ENCODE measurements at places on chromosomes 4 and X. TPM values are rescaled to one million over a fixed set of nuclear protein-coding genes. Genes with fewer than 3 reads are reported as not detected.

The GAGE2A gene
- not detected for polyA plus RNA-seq

DNA sequence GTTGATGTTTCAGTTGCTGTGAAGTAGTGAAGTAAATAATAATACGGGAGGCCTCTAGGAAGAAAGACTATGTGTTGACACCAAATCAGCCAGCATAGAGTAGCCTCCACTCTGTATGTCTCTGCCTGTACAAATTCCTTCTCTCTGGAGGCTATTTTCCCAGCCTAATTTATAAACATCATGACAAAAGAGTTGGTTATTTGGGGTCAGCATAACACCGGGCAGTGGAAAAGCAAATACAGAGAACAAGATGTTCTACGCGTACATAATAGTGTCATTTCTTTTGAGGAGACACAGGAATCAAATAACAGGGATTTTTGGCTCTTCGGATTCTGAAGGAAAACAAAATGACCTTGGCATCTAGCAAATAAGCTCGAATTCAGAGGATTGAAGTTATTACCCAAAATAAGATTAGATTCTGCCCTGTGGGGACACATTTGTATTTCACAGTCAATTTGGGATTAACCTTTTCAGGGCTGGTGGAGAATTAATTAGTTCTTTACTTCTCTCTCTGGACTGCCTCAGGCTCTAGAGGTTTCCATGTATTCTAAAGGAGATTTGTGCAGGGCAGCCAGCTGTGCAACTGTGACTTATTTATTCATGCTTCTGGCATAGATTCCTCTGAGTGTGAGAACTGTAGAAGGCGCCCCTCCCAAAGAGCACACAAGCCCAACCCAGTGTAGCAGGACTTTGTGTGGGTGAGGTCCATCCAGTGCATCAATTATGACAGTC lies 14.1 kb upstream of the SYTL4 start:
- DNase-seq: no peak

The L1CAM gene
- 0.44 TPM for polyA plus RNA-seq

The RNF212 gene
- 11.0 TPM for polyA plus RNA-seq

GRCh38 chr4:185358514-185358913 lies 37.2 kb downstream of the LRP2BP start:
- DNase-seq: no peak

- no peak for DNase-seq
These were observed 138.0 kb downstream of the NSUN7 start for GRCh38 chr4:40887764-40888131.

The SSX4 gene
- polyA plus RNA-seq: not detected

GRCh38 chr4:178037459-178038214 lies 595.4 kb upstream of the AGA start:
- no peak for DNase-seq

DNA sequence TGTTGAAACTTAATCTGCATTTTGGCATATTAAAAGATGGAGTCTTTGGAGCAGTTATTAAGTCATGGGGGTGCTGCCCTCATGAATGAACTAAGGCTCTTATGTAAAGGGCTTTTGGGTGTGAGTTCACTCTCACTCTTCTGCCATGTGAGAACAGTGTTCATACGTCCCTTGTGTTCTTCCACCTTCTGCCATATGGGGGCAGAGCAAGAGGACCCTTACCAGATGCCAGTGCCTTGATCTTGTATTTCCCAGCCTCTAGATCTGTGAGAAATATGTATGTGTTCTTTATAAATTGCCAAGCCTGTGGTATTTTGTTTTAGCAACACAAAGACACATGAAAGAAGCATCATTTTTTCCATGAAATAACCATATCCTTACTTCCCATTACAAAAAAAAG lies 213.9 kb downstream of the SPOCK3 start:
- DNase-seq: no peak

The NPY1R gene
- 0.26 TPM for polyA plus RNA-seq

DNA sequence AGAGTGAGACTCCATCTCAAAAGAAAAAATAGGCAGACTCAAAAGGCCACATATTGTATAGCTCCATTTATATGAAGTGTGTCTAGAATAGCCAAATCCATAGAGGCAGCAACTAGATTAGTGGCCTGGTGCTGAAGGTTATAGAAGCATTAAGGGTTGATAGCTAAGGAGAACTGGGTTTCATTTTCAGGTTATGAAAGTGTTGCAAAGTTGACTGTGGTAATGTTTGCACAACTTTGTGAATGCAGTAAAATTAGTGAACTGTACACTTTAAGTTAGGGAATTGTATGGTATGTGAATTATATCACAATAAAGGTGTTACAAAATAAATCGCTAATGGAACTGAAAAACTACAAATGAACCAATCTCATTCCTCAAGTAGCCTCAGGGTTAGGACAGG lies 28.3 kb downstream of the TXLNG start:
- no peak for DNase-seq

The RAB9B gene
- 3.6 TPM for polyA plus RNA-seq

The TRIM75 gene
- polyA plus RNA-seq: 0.10 TPM

GRCh38 chrX:68944211-68944610 lies 115.4 kb downstream of the EFNB1 start:
- DNase-seq: no peak

- DNase-seq: no peak
These were observed 236.3 kb downstream of the PCDH10 start for GRCh38 chr4:133385161-133385954.

The CCDC158 gene
- polyA plus RNA-seq: 0.90 TPM

- no peak for DNase-seq
These were observed 48.9 kb downstream of the PDLIM5 start for GRCh38 chr4:94500685-94501084.

DNA sequence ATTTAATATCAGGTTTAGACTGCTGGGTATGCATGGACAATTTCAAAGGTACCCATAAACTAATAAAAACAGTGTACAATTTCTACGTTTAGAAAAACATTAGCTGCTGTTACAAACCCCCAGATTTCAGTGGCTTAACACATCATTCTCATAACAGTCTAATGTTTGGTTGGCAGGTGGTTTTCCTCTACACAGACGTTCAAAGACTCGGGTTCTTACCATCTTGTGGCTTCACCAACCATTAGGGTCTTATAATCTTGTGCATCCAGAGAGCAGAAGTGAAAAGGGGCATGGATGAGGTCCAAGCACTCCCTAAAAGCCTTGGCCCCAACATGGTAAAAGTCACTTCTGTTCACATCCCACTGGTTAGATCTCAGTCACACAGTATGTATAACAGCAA lies 71.6 kb downstream of the SH3RF1 start:
- DNase-seq: no peak
